ENCODE measurements at places on chromosomes 12 and 14.

- DNase-seq = no peak
Measured at GRCh38 chr14:106652494-106652893, 1126.1 kb downstream of the TMEM121 start.

GRCh38 chr12:53674977-53675700 lies 744 bp downstream of the ATP5MC2 start:
- no peak for DNase-seq

- DNase-seq = no peak
Measured at GRCh38 chr12:61356485-61356884, 903.7 kb upstream of the USP15 start.

DNA sequence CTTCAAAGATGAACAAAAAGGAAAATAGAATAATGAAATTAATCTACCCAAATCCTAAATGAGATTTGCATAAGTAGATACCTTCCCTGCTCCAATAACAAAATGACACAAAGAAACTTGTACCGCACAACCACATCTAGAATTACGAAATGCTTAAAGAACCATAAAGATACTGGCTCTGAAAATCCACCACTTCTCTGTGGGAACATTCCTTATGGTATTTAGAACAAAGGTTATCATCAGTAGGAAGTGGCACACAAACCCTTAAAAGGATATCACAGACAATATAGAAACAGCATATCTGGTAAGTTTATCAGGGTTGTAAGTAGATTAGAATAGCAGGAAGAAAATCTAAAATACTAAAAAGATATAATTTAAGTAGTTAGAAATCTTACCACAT lies 11.6 kb downstream of the IAPP start:
- DNase-seq = no peak

GRCh38 chr12:58372298-58372697 lies 430.9 kb downstream of the ATP23 start:
- DNase-seq = no peak

- DNase-seq = no peak
Measured at GRCh38 chr14:103097994-103098957, 3.8 kb downstream of the EXOC3L4 start.

DNA sequence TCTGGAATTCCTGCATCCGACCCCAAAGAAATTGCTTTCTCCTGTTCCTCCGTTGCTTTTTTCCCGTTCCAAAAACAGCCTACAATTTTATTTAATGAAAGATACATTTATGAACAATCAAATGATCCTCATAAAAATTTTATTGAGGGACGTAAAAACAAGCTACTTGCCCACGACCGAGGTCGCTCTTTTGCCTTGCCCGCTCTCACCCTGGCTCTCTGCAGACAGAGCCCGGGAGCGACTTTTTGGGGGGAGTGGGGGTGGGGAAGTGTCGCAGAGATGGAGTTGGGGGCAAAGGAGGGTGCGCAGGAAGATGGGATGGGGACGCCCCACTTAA lies 1.1 kb upstream of the HOXC9 start:
- DNase-seq = no peak

- DNase-seq = no peak
Measured at GRCh38 chr12:51399891-51400290, 8.7 kb upstream of the GALNT6 start.

DNA sequence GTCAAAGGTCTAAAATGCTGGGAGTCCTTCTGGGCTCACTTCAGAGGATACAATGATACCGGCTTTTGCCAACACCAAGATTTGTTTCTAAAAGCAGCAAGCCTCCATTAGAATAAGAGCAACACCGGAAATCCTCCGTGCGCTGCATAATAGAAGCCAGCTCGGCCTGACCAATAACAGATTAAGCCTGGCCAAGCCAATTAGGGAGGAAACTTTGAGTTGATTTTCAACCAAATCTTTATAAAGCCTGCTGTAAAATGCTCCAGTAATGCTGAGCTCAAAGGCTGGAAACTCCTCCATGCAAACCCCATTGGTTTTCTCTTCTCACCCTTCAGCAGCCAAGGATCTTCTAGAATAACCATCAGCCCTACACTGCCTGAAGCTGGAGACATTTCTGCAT lies 150.1 kb downstream of the NTF3 start:
- no peak for DNase-seq

- DNase-seq = no peak
Measured at GRCh38 chr14:58941629-58942028, 246.8 kb upstream of the DAAM1 start.
